ENCODE measurements at places on chromosomes 5 and 9.

- no peak for DNase-seq
Measured at GRCh38 chr5:95836544-95836943, 14.0 kb upstream of the GLRX start.

- DNase-seq, result no peak
Measured at GRCh38 chr5:31833710-31834109, 194.8 kb downstream of the PDZD2 start.

GRCh38 chr9:109372246-109372645 lies 51.4 kb upstream of the EPB41L4B start:
- DNase-seq, result no peak

DNA sequence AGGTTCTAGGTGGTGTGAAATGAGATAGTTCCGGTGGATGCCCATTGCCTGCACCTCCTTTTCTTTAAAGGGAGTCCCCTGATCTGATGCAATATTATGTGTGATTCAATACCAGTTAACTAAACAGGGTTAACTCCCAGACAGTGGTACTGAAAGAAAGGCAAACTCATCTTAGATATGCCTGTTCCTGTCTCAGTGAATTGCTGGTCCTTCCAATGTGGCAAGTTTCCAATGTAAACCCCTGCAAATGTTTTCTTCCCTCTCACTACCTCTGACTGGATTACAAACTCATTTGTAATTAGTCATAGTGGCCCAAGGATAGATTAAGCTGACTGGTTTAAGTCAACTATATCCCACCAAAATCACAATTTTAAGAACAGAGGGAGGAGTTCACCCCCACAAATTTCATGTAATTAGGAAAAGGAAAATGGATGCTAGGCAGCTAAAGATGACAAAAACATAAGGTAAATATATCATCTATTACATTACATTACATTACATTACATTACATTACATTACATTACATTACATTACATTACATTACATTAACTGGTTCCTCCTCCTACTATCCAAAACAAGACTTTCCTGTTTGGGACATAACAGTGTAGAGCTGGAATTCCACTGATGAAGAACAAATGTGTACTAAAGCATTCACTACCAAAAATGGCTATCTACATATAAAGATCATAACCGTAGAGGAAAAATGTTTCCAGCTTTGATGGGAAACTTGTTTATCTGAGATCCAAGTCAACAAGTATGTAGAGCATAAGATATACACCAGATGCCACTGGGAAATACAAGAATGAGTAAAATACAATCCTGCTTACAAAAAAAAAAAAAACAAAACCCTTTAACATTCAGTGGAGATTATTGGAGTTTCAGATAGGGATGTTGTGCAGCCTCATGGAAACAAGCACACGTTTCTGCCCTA lies 121.5 kb upstream of the SNX2 start:
- DNase-seq, result no peak

DNA sequence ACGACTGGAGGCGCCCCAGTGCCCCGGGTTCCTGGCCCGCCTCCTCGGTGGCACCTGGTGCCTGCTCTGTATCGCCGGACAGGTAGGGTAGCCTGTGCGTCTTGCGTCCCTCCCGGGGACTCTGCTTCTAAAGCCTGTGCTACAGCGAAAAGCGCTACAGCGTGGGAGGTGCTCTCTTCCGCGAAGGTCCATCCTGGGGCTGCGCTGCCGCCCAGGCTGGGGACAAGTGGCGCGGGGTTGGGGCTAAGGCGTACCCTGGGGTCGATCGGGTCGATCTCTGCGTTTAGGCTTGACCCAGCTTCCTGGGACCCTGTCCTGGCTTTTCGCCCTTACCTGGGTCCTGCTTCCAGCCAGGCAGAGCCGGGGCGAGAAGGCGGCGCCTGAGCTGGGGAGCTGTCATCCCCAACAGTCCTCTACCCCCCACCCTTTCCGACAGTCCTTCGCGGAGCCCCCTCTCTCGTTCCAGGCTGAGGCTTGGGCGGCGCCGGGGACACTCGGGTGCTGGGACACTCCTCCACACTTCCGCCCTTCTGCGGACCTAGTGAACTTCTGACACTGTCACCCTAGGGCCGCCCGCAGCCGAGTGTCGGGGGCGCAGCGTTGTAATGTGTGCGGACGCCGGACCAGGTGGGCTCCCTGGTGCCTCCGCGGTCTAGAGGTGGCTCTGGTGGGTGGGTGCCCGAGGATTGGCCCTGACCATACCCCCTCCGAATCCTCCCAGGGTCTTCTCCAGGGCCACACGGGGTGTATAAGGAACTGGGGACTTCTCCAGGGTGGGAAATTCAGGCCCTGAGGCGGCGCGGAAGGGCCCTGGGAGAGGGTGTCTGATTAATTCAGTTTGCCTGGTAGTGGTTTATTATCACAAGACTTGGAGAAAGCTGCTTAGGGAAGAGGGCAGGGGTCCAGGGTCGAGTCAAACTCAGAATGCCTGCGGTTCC lies 328.2 kb downstream of the SH3GL2 start:
- DNase-seq, result no peak

DNA sequence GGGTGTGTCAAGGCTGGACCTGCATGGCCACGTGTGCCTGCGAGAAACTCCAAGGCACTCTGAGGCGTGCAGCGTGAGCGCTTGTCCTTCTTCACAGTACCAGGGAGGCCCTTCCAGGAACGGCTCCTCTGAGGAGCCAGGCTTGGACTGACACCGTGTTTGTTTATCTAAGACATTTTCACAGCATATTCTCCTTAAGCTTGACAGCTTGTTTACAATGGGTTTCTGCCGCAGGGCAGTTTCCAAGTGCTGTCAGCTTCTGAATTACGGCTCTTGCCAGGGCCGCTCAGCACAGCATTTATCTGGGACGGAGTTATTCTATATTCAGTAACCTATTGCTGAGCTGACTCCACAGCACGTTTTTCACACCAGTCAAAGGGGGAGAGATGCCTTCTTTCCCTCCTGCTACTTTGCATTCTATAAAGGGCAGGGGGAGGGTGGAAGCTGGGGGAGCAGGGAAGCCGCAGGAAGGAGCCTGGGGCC lies 98.4 kb downstream of the LMNB1 start:
- DNase-seq, result no peak

- DNase-seq, result no peak
Measured at GRCh38 chr5:107941036-107941435, 270.3 kb upstream of the EFNA5 start.

- no peak for DNase-seq
Measured at GRCh38 chr9:35027860-35028259, 38.3 kb downstream of the DNAJB5 start.

- DNase-seq, result peak; percentile 4
Measured at GRCh38 chr5:10599862-10600284, 36.0 kb downstream of the ANKRD33B start.

GRCh38 chr9:16012621-16013020 lies 459.8 kb downstream of the CCDC171 start:
- no peak for DNase-seq

DNA sequence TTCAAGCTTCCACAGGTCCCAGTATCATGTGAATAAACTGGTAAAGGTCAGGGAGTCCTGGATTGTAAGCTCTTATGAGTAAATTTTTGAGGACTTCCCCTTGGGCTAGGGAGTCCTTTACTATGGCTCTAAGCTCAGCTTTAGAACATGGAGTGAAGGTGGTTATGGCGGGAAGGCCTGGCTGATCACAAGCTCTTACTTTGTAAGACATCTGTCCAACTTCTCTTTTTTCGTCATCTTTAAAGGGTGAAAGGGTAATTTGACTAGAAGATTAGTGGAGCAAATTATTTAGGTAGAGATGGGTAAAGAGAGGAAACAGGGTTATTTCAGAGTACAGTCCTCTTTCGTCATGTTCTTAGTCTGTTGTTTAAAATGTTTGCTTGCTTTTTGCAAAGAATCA lies 155.4 kb downstream of the AOPEP start:
- DNase-seq, result no peak

- peak; percentile 49 for DNase-seq
Measured at GRCh38 chr9:38437193-38437823, 13.1 kb upstream of the IGFBPL1 start.

- no peak for DNase-seq
Measured at GRCh38 chr9:6471231-6471850, 58.3 kb downstream of the UHRF2 start.

- DNase-seq, result no peak
Measured at GRCh38 chr9:102355982-102356381, 617.5 kb upstream of the GRIN3A start.

GRCh38 chr5:148776261-148776660 lies 50.1 kb upstream of the ADRB2 start:
- DNase-seq, result no peak

DNA sequence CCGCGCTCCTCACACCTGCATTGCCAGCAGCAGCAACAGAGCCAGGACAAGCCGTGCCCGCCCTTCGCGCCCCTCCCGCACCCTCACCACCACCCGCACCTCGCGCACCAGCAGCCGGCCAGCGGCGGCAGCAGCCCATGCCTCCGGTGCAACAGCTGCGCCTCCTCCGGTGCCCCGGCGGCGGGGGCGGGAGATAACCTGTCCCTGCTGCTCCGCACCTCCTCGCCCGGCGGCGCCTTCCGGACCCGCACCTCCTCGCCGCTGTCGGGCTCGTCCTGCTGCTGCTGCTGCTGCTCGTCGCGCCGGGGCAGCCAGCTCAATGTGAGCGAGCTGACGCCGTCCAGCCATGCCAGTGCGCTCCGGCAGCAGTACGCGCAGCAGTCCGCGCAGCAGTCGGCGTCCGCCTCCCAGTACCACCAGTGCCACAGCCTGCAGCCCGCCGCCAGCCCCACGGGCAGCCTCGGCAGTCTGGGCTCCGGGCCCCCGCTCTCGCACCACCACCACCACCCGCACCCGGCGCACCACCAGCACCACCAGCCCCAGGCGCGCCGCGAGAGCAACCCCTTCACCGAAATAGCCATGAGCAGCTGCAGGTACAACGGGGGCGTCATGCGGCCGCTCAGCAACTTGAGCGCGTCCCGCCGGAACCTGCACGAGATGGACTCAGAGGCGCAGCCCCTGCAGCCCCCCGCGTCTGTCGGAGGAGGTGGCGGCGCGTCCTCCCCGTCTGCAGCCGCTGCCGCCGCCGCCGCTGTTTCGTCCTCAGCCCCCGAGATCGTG lies 517 bp downstream of the KCNN2 start:
- no peak for DNase-seq

DNA sequence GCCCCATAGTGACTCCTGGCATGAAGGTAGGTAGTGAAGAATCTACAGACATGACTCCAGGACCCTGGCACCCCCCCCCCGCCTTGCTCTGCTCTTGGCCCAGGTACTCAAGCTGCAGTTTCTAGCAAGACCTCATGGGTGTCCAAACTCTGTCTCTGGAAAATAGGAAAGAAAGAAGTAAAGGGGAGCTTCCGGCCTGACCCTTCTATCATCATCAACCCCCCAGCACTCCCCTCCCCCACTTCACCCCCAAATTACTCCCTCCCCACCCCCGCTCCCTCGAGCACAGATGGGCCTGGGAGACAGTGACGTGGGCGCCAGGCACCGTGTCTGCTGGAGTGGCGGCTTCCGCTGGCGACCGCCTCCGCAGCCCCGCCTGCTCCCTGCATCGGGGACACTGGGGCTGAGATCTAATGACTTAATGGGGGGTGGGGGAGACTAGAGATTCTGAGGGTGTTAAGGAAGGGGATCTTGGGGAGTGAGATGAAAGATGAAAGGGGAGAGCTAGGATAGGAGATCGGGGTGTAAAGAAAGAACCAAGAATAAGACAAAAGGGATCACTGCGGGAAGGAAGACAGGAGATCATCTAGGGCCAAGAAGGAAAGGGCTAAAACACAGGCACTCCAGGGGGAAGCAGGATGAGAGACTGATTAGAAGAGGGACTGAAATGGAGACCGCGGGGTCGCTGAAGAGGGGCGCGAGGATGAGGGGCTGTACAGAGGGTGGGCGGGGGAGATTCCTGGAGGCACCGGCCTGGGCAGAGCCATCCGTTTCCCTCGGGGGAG lies 1.1 kb upstream of the DNAJB5 start:
- no peak for DNase-seq

- DNase-seq, result no peak
Measured at GRCh38 chr5:122493091-122494021, 181.3 kb downstream of the SNCAIP start.

- no peak for DNase-seq
Measured at GRCh38 chr5:42526179-42526578, 102.9 kb downstream of the GHR start.

DNA sequence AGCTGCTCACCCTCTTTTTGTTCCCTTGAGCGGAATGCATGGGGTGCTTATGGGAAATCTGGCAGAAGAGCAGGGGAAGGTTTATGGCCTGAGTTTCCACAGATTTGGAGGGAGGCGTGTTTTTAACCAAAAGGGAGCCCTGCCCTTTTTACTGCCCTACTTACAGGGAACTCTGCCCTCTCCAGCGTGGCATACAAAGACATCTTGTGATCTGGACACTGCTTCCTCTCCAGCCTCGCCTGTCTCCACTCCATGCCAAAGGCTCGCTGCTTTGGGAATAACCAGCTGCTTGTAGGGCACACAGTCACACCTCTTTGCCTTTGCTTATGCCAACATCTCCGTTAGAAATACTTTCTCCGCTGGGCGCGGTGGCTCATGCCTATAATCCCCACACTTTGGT lies 314.2 kb downstream of the ARHGAP26 start:
- no peak for DNase-seq

DNA sequence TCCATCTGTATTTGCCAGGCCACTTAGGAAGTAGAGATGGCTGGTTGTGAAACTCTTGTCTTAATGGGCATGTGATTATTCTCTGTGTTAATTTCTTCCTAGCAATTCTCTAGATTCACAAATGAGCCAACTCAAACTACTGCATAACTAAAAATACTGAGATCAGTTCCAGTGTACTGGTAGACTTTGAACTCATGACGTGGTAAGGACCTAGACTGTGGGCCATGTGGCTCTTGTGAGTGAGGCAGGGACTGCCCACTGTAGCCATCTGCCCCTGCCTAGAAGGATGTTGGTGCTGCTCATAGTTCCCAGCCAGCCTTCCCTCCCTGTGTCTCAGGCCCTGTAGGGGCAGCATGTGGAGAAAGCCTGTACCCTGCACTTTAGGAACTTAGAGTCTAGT lies 47.4 kb downstream of the CYSTM1 start:
- no peak for DNase-seq

GRCh38 chr9:112097712-112098688 lies 77.1 kb downstream of the SUSD1 start:
- DNase-seq, result peak; percentile 88

GRCh38 chr5:33212900-33213299 lies 227.9 kb upstream of the TARS1 start:
- no peak for DNase-seq

GRCh38 chr9:3348169-3348568 lies 177.6 kb downstream of the RFX3 start:
- no peak for DNase-seq

GRCh38 chr9:133129001-133129795 lies 8.2 kb upstream of the RALGDS start:
- no peak for DNase-seq

DNA sequence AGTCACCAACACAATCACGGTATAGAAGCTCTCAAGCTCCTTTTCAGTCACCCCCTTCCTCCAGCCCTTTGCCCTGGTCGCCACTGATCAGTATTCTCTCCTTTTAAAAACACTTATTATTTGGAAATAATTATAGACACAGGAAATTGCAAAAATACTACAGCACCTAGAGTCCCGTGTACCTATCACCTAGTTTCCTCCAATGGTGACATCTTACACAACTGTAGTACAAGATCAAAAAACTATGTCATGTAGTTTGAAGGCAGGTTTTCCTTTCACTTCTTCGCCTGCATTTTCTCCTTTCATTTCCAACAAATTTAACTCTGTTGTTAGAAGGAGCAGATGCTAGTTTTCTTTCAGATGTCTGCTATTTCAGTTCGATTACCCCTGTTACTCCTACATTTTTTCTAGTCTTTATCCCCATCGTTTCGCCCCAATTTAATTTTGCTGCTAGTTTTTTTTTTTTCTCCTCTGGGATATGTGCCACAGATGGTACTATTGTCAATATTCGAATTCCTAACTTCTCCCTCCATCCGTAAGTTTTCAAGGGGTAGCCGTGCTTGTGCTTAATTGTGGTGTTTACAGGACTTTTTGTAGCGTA lies 612 bp upstream of the ATG10 start:
- DNase-seq, result no peak
